ENCODE measurements at places on chromosomes 1 and 21.
A peak's percentile ranks its signal among the peaks of the same experiment; 100 is the strongest.

DNA sequence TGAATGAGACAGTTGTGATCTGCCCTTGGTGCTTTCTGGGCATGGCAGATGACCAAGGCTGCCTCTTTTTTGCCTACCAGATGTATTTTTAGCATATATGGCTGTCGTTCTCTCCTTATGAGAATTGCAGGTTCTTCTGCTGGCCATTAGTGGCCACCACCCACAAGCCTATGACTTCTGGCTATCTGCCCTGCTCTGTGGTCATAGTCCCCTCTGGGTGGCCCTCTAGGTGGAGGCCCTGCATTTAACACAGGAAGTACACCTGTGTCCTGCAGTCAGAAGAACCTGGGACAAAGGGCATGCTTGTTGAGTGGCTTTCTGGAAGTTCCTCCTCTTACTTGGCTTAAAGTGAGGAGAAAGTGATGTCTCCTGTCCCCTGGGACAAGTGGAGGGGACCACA, 6.5 kb downstream of the FCAMR start:
- no peak for DNase-seq

GRCh38 chr1:233605205-233605604, 8.7 kb upstream of the KCNK1 start:
- DNase-seq, result no peak

DNA sequence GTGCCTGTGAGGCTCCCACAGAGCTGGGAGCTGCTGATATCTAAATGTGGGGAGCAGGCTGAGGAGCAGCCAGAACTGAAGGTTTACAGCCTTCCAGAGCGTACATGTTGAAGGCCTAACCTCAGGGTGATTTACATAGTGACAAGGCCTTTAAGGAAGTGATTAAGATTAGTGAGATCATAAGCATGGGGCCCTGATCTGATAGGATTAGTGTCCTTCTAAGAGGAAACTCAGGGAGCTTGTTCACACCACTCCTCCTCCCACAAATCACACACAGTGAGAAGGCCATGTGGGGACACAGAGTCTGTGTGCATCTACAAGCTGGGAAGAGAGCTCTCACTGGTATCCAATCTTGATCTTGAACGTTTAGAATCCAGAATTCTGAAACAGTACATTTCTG, 92.3 kb upstream of the NBPF6 start:
- no peak for DNase-seq

DNA sequence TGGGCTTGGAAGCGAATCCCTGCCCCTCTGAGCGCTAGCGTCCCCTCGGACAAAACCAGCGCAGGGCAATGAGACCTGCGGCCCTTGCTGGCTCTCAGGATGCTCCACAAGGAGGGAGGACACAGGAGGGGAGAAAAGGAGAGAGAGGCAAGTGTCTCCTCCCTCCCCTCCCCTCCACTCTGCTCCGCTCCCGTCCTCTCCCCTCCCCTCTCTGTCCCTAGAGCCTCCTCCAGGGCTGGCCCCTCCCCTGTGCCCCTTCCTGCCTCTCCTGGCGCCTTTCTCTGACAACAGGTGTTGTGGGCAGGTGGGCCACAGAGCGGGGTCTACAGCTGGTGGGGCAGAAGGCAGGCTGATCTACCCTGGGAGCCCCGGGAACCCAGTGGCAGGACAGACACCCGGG, 35.2 kb downstream of the TP73 start:
- no peak for DNase-seq

GRCh38 chr1:201302163-201303152, 19.2 kb downstream of the PKP1 start:
- no peak for DNase-seq

GRCh38 chr1:213231795-213232231, 180.8 kb downstream of the RPS6KC1 start:
- DNase-seq, result no peak

DNA sequence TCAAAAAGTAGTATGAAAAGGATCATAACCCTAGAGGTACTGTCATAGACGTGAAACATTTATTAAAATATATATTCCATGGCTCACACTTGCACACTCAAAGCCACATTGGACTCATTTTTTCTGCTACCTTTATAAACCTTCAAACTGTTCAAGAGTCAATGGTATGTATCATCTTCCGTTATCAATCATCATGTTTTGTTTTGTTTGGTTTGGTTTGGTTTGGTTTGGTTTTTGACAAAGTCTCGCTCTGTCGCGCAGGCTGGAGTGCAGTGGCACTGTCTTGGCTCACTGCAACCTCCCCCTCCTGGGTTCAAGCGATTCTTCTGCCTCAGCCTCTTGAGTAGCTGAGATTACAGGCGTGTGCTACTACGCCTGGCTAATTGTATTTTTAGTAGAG, 1.8 kb downstream of the IFNAR2 start:
- DNase-seq, result no peak

- no peak for DNase-seq
Measured at GRCh38 chr1:212864201-212864600, 6.1 kb downstream of the FLVCR1 start.

DNA sequence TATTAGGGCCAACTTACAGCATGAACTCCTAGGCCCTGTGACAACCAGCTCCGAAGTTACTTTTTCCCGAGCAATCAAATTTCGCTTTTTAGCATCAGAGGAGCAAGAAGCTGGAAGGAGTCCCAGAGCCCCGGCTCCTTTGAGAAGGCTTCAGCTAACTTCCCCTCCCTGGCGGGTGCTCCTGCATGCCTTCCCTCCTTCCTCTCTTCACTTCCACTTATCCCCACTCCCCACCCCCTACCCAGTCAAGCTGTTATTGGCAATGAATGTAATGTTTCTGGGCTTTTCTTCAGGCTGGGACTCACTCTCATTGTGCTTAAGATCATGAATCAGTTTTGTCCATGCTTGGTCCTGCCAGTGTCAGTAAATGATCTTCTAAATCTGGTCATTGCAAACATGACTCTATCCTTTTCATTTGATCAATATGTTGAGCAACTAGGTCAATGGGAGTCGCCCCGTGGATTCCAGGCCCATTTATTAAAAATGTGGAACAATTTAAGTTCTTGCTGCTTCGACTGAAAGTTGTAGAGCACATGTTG, 94.5 kb upstream of the TSPAN2 start:
- DNase-seq, result no peak

DNA sequence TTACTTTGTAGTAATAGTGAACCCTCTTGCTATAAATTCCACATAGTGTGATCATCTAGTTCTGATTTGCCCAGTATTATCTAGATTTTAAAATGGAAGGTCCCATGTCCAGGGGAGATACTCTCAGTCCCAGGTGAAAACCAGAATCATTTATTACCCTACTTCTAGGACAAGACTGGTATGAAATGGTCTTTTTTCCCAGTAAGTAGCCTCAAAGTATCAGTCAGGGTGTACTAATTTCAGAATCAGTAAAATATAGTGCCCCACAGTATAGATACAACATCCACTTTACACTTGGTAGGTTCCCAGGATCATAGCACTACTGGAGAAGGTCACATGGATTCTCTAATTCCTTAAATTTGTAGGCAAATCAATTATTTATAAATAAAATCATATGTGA, 318.3 kb downstream of the GRIK1 start:
- DNase-seq, result no peak

GRCh38 chr1:241077386-241078147, 279.4 kb downstream of the RGS7 start:
- no peak for DNase-seq

GRCh38 chr1:87853576-87854351, 525.1 kb downstream of the LMO4 start:
- peak; percentile 71 for DNase-seq

GRCh38 chr1:70667494-70668170, 256.6 kb downstream of the CTH start:
- no peak for DNase-seq

- DNase-seq, result no peak
Measured at GRCh38 chr1:39335216-39335615, 130.7 kb downstream of the MACF1 start.

DNA sequence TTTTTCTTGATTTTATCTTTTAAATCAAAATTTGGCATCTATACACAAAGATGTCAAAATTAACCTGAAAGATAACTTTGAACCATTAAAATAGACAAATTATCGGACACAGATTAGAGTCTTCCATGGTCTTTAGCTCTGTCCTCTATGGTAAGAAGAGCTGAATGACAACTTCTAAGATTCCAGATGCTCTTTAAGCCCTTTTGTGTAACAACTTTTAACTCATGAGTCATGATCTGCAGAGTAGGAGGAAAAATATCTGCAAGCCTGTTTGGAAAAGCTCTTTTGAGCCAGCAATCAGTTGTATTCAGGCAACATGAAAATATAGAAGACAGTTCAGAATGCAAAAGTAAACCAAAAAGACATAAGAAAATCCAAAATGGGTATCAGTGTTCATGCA, 37.8 kb downstream of the TTC13 start:
- DNase-seq, result peak; percentile 17

- DNase-seq, result no peak
Measured at GRCh38 chr21:27827972-27828371, 861.1 kb upstream of the ADAMTS5 start.

DNA sequence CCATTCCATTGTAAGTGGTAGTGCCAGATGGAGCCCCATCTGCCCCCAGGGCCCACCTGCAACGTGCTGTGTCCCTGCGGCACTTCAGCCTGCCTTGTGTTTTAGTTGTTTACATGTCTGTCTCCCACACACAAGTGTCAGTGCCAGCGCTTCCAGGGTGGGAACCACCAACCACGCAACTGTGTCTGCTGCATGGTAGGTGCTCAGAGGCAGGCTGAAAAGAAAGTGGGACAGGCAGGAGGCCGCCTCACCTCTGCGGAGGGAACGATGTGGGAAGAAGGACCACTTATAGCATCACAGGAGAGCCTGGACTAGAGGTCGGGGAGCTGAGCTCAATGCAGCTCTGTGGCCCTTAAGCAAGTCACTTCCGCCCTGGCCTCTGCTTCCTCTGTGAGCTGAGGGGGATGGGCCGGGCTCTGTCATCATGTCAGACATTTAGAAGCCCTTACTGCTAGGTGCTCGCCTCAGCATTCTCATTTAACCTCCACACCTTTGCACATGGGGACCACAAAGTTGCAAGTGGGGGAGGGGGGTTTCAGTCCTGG, 17.9 kb downstream of the SLC9A1 start:
- DNase-seq, result no peak
